ENCODE measurements at places on chromosomes 12 and 14.

DNA sequence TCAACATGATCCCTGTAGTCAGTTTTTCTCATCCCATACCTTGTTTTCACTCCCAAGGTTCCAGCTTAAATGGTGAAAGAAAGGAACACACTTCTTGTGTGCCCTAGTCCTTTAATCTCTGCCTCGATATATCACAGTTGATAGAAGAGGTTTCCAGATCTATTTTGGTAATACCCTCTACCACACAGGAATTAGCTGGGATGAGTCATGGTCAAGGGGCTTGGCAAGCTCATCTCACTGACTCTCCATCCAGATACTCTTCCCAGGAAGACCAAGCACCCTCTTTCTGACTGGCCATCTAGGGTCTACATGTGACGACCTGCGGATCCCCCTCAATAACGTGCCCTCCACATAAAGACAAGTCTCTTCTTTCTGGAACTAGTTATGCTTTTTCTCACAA, 277.9 kb downstream of the ITPR2 start:
- DNase-seq: no peak

DNA sequence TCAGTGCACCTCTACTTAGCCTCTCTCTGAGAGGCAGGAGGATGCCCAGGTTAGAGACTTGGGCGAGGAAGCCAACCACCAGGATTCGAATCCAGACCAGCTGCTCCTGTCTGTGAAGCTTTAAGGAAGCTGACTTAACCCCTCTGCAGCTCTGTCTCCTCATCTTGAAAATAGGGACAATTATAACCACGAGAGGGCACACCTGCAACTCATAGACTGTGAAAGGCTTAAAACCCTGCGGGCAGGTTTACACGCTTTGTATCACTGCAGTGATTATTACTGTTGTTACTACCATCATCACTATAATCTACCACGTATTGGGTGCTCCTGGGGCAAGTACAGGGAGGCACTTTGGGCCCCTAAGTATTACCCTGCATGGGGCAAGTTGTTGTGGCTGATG, 379.8 kb downstream of the VRK1 start:
- peak; percentile 12 for DNase-seq

GRCh38 chr12:11728154-11728755, 78.8 kb downstream of the ETV6 start:
- DNase-seq: no peak

DNA sequence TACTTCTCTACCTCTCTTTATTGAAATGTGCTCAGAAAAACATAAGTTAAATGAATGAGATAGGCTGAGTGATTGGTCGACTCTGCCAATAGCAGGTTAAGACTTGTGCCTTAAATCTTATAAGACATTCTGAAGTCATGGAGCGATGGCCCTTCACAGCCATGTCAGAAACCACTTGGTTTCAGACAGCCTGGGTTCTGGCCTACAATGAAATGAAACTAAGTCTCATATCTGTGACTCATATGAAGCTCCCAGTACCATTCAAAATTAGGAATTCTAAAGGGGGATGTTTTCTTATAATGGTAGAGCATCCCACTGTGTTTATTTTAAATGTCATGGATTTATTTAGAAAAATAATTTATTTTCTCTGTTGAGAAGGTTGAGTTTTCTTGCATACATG, 42.6 kb downstream of the PLXNC1 start:
- no peak for DNase-seq

- DNase-seq: no peak
Measured at GRCh38 chr12:88575361-88575970, 4.8 kb downstream of the KITLG start.

- DNase-seq: no peak
Measured at GRCh38 chr12:26845057-26845666, 12.2 kb upstream of the ITPR2 start.

DNA sequence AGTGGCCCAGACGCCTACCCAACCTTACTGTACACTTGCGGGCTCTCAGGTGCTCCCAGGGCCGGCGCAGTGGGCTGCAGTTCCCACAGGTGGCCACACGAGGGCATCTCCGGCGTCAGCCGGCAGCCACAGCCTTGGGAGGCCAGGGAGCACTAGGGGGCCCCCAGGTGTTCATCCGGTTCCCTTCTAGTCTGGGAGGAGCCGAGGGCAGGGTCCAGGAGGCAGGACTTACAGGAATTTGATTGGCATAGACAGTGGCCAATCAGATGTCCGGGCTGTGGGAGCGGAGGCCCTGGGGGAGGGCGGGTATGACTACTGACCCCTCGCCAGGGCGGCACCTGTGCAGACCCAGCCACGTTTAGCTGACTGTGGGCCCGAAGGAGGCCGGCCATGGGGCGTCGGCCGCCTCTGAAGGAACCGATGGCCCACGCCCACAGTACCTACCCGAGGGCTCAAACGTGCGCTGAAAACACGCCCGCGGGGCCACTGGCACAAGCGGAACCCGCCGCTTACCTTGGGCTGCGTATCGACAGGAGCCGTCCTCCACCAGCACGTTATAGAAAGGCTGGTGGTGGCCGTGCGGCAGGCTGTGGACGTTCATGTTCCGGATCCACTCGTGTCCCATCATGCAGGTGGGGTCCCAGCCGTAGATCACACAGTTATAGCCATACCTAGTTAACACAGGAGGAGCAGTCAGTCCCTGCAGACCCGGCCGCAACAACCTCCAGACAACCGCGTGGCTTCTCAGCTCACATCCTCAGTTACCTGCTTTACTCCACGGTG, 34.8 kb downstream of the FBXO21 start:
- DNase-seq: peak; percentile 59
